ENCODE measurements at places on chromosomes 16 and 17.

- no peak for DNase-seq
These were observed 1.5 kb upstream of the ZNF764 start for GRCh38 chr16:30559690-30560089.

DNA sequence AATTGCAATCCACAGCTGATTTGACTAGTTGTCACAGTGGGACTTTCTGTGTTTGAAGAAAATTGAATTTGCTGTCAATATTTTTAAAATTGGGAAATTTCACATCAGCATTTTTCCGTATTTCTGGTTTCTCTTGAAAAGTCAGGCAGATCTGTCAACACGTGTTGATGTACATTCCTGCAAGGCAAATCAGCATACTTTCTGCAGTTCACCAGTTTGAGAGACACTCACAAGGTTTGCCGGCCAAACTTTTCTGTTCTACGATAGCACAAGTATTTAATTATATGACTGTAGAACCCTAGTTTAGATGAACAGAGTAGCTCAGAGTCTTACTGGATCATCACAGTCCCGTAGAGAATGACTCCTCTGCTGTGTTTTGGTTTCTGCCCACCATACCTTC, 102.0 kb downstream of the ADAMTS18 start:
- DNase-seq, result no peak

DNA sequence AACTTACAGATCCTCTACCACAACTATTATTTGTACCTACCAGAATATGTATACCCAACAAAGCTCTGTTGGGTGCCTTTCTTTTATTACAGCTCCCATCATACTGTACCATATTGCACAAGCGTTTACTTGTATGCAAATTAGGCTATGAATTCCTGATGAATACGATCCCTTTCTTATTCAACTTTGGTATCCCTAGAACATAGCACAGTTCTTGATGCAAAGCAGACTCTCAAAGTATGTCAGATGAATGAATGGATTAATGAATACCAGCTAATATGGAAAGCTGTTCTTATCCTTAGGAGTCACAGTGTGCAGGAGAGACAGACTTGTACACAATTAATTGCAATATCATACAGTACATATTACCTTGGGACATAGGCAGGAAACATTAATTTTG, 79.7 kb upstream of the NACA2 start:
- DNase-seq, result no peak

DNA sequence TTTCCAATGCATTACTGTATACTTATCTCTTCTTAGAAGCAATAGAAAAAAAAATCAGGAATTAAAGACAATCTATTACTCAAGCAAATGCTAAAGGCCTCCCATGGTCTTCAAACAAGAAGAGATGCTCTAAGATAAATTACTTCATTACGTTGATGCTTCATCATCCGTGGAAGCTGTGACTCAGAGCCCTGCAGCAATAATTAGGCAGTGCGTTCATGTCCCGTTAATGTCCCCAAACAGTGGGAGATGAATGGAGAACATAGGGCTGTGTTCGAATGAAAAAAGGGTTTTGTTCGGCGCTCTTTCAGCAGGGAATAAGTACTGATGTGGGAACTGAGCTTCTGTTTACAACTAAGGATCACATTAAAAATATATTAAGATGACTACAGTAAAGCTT, 15.9 kb upstream of the PDXDC1 start:
- DNase-seq, result no peak

DNA sequence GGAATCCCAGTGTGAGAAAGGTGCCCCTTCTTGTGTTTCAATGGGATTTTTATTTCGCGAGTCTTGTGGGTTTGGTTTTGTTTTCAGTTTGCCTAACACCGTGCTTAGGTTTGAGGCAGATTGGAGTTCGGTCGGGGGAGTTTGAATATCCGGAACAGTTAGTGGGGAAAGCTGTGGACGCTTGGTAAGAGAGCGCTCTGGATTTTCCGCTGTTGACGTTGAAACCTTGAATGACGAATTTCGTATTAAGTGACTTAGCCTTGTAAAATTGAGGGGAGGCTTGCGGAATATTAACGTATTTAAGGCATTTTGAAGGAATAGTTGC, 567 bp downstream of the UBB start:
- peak; percentile 66 for DNase-seq

- DNase-seq, result no peak
These were observed 3.2 kb downstream of the MAP1LC3B start for GRCh38 chr16:87395181-87395842.

GRCh38 chr17:27512511-27513346, 56.5 kb downstream of the KSR1 start:
- DNase-seq, result no peak

- no peak for DNase-seq
These were observed 2.6 kb upstream of the NLRC3 start for GRCh38 chr16:3579776-3580175.

- peak; percentile 61 for DNase-seq
These were observed 5.2 kb downstream of the CISD3 start for GRCh38 chr17:38735161-38735997.

GRCh38 chr17:18981642-18982424, 22.7 kb downstream of the FAM83G start:
- DNase-seq, result no peak

DNA sequence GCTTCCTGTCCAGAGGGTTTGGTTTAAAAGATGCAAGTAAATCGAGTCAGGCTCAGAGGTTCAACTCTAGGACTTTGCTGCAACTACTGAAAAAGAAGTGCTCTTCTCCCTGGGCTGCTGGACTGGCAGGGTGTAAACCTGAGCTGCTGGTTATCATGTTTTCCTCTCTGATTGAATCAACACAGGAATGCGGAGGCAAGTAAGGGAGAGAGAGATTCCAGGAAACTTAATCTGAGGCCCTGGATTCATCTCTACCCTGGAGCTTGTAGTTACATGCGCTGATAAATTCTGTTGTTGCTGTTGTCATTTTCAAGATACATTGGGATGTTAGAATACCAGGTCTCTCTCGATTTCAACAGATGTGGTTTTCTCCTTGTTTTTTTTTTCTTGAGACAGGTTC, 8.2 kb upstream of the HS3ST3A1 start:
- DNase-seq, result no peak

DNA sequence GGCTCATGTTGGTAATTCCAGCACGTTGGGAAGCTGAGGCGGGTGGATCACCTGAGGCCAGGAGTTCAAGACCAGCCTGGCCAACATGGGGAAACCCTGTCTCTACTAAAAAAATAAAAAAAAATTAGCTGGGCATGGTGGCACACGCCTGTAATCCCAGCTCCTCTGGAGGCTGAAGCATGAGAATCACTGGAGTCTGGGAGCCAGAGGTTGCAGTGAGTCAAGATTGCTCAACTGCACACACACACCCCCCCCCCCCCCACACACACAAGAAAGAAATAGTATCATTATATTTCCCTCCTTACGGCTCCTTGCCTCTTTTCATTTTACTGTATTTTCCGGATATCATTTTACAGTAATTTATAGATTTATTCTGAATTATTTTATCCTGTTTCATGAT, 963.1 kb upstream of the GOT2 start:
- no peak for DNase-seq

DNA sequence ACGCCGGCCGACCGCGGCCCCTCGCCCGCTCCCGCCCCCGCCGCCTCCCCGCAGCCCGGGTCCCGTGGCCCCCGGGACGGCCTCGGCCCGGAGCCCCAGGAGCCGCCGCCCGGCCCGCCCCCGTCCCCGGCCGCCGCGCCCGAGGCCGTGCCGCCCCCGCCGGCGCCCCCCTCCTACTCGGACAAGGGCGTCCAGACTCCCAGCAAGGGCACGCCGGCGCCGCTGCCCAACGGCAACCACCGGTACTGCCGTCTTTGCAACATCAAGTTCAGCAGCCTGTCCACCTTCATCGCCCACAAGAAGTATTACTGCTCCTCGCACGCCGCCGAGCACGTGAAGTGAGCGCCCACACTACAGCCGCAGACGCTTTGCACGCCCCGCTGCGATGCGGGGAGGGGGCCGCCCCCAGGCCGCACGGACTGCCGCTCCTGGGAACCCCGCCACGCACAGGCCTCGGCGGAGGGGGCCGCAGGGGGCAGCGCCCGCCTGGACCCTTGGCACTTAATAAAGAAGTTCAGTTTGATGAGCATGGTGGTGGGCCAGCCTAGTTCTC, 35.5 kb upstream of the ZC3H18 start:
- peak; percentile 79 for DNase-seq

All from GM12865 (cell line).